Right lobe of liver (tissue), 6 donors: ENCODE measurements at places on chromosomes 1 and 21. TPM values are rescaled to one million over a fixed set of nuclear protein-coding genes. Genes with fewer than 3 reads are reported as not detected.
A peak's percentile ranks its signal among the peaks of the same experiment; 100 is the strongest.

DNA sequence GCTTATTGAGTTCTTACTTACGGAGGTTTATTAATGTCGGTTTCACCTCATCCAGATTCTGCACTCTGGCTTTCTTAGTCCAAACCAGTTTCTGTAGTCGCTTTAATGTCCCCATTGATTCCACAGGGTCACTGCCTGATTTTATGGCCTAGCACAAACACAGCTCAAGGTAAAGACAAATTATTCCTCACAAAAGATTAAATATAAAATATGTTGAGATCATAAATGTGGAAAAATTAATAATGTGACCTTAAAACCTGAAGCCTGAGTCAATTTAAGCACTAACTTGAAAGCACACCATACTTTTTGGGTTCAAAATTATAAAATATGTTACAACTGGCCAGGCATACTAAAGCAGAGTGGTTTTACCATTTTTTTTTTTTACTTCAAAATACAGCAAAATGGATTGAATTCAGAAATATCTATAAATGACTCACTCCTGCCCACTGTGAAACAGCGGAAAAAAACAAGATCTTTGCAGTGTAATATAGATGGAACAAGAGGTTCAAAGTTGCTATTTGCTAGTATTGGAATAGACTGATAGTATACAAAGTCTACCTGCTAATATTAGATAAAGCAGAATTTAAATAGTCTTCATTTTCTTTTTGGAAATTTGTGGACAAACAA is 37.6 kb upstream of the SAMSN1 start:
- DNase-seq: no peak

DNA sequence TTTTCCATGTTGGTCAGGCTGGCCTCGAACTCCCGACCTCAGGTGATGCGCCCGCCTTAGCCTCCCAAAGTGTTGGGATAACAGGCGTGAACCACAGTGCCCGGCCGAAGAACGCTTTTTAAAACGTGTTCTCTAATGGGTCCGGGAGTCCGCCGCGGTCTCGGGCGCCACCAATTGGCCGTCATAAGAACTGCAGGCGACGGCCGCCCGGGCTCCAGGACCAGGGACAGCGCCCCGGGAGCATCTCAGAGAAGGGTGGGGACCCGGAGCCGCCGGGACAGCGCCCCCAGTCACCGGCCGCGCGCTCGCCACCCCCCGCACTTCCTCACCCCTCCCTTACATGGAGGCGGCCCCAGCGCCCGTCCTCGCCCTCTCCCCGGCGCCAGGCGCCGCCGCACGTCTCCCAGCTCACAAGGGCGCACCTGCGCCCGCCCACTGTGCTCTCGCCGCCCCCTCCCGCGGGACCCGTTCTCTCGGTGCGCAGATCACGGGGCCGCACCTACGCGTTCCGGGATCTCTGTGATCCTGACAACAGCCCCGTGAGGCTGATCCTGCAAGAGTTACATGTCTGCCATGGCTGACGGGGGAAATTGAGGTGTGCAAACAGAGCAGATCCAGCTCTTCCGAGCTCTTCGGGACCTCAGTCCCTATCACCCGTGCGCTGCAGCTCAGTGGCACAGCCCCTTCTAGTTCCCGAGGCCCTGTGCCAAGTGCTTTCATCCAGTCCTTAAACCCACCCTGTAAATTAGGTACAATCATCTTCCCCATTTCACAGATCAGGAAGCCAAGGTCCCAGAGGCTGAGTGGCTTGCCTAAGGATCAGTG is 9.8 kb downstream of the RAP1GAP start:
- DNase-seq: peak; percentile 79

DNA sequence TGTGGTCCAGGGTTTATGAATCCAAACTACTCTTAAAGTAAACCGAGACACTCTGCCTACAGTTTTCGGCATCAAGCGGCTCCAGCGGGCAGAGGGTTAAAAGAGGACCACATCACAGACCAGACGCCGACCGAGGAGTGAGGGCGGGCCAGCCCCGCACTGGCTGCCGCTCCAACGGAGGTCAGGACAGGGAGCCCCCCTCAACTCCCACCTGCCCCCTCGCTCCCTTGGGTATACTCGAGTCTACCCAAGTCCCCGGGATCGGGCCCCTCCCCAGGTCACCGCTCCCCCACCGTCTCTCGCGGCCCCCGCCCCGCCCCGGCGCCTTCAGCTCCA is 312 bp downstream of the ARNT start:
- DNase-seq: no peak

GRCh38 chr1:53314096-53314495 is 13.8 kb downstream of the LRP8 start:
- DNase-seq: no peak

GRCh38 chr21:26412885-26413284 is 160.2 kb downstream of the CYYR1 start:
- no peak for DNase-seq

GRCh38 chr1:2386636-2387611 is 4.4 kb downstream of the MORN1 start:
- DNase-seq: peak; percentile 40

GRCh38 chr1:20590306-20590777 is 1.4 kb downstream of the CDA start:
- peak; percentile 90 for DNase-seq

- DNase-seq: no peak
These were observed 737.4 kb upstream of the ZP4 start for GRCh38 chr1:238628110-238628509.

GRCh38 chr1:209485167-209485566 is 98.3 kb upstream of the CAMK1G start:
- no peak for DNase-seq

GRCh38 chr21:42649122-42650032 is 4.0 kb upstream of the PDE9A start:
- peak; percentile 8 for DNase-seq

- no peak for DNase-seq
These were observed 14.8 kb upstream of the KCNE2 start for GRCh38 chr21:34348890-34349519.

GRCh38 chr21:19853709-19854575 is 1144.3 kb upstream of the NCAM2 start:
- DNase-seq: no peak

DNA sequence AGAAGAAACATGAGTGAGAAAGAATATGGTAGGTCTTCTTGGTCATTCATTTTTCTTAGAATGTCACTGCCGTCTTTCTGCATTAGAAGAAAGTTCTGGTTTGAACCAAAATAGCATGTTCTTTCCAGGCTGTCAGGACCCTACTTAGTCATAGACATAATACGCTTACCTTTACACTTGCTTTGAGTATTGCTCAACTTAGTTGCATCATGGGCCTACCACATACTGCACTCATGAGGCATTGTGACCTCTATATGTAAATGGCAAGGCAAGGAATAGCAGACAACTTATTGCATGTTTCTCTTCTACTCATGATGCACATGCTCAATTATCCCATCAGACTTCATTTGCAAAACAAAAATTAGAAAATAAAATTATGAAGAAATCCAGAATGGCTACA is 415.0 kb downstream of the HLX start:
- DNase-seq: no peak

DNA sequence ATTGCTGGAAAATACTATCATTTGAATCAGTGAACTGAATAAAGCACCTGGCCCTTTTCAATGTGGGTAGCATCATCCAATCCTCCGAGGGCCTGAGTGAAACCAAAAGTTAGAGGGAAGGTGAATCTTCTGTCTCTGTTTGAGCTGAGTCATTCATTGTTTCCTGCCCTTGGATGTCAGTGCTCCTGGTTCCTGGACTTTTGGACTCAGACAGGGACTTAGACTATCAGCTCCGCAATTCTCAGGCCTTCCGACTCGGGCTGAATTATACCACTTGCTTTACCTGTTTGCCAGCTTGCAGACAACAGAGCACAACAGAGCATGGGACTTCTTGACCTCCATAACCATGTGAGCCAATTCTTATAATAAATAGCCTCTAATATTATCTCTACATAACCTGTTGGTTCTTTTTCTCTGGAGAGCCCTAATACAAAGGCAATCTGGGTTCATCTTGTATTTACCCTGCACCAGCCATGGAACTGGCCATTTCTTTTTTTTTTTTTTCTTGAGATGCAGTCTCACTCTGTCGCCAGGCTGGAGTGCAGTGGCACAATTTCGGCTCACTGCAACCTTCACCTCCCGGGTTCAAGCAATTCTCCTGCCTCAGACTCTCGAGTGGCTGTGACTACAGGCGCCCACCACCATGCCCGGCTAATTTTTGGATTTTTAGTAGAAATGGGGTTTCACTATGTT is 19.2 kb upstream of the VASH2 start:
- DNase-seq: no peak

GRCh38 chr1:39922251-39922688 is 20.6 kb upstream of the MYCL start:
- DNase-seq: peak; percentile 91

GRCh38 chr1:182786223-182786994 is 3.2 kb upstream of the NPL start:
- DNase-seq: peak; percentile 59

GRCh38 chr1:165403835-165404482 is 41.0 kb downstream of the RXRG start:
- no peak for DNase-seq

DNA sequence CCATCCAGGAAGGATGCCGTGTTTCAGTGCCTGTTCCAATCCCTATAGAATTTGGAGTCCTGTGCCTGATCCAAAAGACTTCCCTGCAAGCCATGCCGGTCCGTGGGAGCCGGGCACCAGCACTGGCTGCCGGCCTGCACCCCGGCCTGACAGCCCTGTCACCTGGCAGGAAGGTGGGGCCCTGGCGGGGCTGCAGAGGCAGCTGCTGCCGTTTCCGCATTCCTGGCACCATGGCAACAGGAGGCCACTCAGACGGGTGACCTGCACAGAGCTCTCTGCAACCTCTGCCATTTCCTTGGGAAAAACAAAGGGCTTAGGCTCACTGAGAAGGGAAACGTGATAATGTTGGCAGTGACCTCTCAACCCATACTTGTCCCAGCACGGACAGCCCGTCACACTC is 63.2 kb upstream of the TMEM51 start:
- peak; percentile 54 for DNase-seq

CELA3A gene
- not detected for total RNA-seq

FABP3 gene
- total RNA-seq: 8.0 TPM

KAZN gene
- total RNA-seq: 1.9 TPM

ANKRD65 gene
- total RNA-seq: 0.19 TPM

TFF3 gene
- total RNA-seq: 6.8 TPM

PTGS2 gene
- 3.0 TPM for total RNA-seq

PCBP3 gene
- total RNA-seq: 0.77 TPM

SLAMF6 gene
- total RNA-seq: 1.1 TPM

NBPF10 gene
- 1.2 TPM for total RNA-seq
